ENCODE measurements at places on chromosomes 7 and 10.

DNA sequence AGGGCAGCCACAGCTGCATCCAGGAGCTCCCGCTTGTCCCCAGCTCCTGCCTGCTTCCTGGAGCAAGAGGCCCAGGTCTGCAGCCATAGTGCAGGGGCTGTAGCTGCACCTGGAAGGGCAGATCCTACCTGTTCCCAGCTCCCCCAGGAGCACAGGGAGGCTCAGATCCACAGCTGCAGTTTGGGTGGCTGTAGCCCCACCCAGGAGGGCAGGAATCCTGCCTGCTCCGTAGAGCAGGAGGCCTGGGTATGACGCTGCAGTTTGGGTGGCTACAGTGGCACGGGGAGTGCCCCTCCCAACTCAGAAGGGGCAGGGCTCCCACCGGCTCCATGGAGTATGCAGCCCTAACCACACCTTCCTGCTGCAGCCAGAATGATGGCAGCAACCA lies 26.7 kb upstream of the CDCA7L start:
- DNase-seq = no peak

GRCh38 chr10:43739161-43739560 lies 90.5 kb upstream of the ZNF32 start:
- DNase-seq = no peak

DNA sequence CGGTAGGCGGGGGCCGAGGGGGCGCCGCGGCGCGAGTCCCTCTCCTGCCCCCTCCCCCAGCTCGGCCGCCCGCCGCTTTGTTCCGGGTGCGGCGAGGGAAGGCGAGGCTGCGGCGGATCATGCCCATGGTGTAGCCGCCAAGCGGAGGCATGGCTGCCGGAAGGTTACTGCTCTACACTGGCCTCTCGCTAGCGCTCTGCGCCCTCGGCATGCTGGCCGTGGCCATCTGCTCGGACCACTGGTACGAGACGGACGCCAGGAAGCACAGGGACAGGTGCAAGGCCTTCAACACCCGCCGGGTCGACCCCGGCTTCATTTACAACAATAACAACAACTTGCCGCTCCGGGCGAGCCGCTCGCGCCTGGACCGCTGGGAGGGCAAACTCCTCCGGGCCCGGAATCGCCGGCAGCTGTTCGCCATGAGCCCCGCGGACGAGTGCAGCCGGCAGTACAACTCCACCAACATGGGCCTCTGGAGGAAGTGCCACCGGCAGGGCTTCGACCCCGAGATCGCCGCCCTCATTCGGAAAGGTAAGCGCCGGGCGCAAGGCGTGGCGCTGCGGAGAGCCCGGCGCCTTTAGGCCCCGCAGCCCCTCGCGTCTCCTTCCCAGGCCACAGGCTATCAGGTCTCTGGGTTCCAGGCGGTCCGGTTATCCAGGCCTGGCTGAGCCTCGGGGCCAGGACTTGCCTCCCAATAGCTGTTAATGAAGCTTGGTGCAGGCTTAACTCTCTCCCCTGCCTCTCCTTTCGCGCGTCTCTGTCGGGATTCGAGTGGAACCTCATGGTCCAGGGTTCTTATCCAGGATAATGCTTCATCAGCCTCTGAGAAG lies 513 bp downstream of the TMEM178B start:
- DNase-seq = no peak

- no peak for DNase-seq
These were observed 127.6 kb downstream of the NEURL1 start for GRCh38 chr10:103620891-103621782.

GRCh38 chr10:106515206-106515790 lies 649.2 kb downstream of the SORCS1 start:
- no peak for DNase-seq

DNA sequence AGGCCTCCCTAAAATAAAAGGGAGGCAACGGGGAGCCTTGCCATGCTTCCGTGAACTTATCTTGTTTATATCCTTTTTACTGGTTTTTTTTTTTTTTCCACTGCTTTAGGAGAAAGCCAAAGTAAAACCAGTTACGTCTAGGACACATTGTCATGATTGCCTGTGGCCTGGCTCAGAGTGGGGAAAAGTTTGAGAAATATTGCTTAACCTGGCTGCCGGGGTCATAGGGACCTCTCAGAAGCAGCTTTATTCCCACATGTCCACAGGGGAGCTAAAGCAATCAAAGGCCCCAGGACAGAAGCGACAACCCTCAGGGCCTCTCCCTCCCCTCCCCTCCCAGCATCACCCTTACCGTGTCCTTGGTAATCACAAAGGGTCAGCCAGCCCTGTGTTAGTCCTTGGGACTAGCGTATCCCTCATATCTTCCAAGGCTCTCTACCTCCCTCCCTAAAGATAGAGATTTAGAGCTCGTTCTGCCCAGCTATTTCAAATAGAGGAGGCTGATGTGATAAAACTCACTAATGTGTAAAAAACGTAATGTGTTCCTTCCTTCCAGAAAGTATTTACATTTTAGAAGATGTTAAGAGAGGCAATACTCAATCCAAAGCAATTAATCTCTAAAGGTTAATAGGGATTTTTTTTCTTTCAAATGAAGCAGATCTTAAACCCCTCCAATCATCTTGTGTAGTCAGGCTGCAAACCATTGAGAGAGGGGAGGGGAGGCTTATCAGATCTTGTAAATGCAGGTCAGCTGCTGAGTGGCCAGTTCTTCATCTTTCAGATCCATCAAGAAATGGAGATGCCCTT lies 64.8 kb upstream of the PRKAR2B start:
- DNase-seq = no peak

GRCh38 chr10:96556003-96556402 lies 30.8 kb downstream of the TM9SF3 start:
- no peak for DNase-seq

DNA sequence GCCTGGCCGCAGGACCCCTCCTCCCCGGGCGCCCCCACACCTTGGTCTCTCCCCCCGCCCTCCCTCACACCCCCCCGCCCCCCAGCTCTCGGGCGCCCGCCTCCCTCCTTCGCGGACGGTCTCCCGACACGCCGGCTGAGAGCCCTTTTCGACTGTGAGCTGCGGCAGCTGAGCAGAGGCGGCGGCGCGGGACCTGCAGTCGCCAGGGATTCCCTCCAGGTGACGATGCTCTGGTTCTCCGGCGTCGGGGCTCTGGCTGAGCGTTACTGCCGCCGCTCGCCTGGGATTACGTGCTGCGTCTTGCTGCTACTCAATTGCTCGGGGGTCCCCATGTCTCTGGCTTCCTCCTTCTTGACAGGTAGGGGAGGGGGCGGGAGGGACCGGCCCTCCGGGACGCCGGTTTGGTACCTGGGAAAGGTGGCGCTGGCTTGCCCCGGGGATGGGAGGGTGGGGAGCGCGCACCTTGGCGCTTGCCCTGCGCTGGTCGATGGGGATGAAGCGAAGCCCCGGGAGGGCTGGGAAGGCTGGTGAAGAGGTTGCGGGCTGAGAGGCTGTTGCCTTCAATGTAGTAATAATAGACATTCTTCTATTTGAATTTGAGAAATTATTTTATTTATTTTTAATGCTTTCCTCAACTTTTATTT lies at the start of gene BMPER:
Gene BMPER (plus strand): TSS at position 151 of the 644 bp plus-strand sequence. CDS start 75 bp downstream, at position 226.
- no peak for DNase-seq

DNA sequence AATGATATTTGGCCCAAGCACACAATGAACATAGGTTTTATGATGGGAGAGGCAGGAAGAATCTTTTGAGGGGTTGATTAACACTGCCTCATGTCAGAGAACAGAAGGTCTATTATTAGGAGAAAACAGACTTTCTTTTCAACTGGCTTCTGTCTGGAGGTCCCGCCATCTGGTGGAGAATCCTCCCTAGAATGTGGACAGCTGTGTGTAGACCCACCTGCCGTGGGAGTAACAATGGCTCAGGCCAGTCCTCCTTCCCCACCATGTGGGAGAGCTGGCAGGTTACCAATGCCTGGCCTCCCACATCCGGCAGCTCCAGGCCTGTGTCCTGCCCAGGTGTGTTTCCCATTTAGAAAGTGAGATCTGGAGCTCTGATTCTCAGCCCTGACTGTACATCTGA lies 70.4 kb upstream of the AOAH start:
- DNase-seq = no peak

- DNase-seq = no peak
These were observed 101.8 kb downstream of the SAMD9 start for GRCh38 chr7:93015779-93016481.

- DNase-seq = no peak
These were observed 20.4 kb downstream of the PTPRN2 start for GRCh38 chr7:158567153-158567603.

- DNase-seq = no peak
These were observed 91.1 kb downstream of the CPED1 start for GRCh38 chr7:121079425-121080169.

DNA sequence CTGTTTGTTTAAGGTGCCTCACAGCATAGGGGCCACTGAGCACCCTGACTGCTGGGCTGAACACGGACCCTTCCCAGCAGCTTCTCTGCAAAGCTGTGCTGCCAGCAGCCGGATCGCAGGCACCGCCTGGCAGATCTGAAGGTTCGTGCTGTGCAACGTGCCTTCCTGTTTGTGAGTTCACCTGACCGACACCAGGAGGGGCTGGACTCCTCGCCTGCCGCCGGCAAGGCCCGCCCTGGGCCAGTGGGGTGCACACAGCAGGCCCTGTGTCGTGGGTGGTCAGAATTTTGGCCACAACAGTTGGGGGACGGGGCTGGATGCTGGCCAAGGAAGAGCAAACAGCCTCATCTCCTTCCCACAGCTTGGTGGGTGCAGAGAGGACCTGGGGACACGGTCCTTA lies 12.6 kb downstream of the CYP2W1 start:
- DNase-seq = no peak

- peak; percentile 33 for DNase-seq
These were observed 497 bp downstream of the PPP2R2D start for GRCh38 chr10:131901181-131901829.

Measured in activated T-helper 1 cell treated with anti-CD3 and anti-CD28 coated beads, Interleukin-2, amount 50 U/mL, for 16 hours (primary cell).